ENCODE measurements at places on chromosomes 2 and 18. TPM values are rescaled to one million over a fixed set of nuclear protein-coding genes. Genes with fewer than 3 reads are reported as not detected.

HOXD13 gene
- total RNA-seq, result 11.0 TPM

LYG2 gene
- total RNA-seq, result 0.30 TPM

TMEM17 gene
- total RNA-seq, result 0.51 TPM

DNA sequence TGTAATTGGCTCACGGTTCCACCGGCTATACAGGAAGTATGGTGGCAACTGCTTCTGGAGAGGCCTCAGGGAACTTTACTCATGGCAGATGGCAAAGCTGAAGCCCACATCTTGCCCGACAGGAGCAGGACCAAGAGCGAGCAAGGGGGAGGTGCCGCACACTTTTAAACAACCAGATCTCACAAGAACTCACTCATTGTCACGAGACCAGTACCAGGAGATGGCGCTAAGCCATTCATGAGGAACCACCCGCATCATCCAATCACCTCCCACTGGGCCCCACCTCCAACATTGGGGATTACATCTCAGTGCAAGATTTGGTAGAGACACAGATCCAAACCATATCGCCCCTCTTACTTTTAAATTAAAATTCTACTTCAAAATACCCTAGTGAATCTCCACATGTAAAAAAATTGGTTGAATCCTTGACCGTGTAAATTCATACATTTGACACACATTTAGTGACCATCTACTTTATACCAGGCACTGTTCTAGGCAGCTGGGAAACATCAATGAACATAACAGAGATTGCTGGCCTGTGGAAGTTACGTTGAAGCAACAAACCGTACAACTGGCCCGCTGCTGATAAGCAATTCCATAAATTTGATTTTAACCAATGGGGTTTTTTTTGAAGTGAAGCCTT, 87.6 kb downstream of the ALPK2 start:
- DNase-seq, result peak; percentile 5

DNA sequence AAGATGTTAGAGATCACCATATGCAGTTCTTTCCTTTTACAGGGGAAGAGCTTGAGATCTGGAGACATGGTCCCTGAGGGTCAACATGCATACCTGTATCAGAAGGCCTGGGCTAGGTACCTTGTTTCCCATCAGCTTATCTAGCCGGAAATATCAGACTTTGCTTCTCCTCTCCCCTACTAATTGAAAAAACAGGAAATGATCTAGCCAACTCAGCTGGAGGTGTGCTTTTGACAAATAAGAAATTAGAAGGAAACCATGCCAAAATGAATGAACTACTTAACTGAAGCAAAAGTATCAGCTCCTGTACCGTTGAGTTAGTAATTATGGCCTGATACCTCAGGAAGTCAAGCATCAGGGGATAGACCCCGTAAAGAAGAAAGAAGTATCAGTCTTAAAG, 20.4 kb downstream of the PKP4 start:
- no peak for DNase-seq

- no peak for DNase-seq
Measured at GRCh38 chr2:231960810-231961348, 634 bp upstream of the DIS3L2 start.

- no peak for DNase-seq
Measured at GRCh38 chr2:29723255-29724001, 198.0 kb downstream of the ALK start.

- DNase-seq, result no peak
Measured at GRCh38 chr2:72003124-72003523, 144.5 kb downstream of the CYP26B1 start.

DNA sequence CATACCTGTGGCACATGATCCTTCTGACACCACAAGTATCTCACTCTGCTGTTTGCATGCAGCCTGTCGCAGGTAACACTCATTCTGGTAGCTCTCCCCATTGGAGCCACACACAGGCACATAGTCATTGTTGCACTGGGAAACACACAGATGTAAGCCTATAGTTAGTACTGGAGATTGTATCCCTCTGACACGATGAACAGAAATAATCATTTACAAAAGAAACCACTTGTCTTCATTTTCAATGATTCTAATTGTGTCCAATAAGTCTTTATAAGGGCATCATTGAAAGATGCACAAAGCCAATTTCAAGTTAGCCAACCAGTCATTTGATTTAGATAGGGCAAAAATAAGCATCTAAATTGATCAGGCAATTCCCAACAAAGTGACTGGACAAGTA, 10.4 kb downstream of the TMEFF2 start:
- no peak for DNase-seq

DNA sequence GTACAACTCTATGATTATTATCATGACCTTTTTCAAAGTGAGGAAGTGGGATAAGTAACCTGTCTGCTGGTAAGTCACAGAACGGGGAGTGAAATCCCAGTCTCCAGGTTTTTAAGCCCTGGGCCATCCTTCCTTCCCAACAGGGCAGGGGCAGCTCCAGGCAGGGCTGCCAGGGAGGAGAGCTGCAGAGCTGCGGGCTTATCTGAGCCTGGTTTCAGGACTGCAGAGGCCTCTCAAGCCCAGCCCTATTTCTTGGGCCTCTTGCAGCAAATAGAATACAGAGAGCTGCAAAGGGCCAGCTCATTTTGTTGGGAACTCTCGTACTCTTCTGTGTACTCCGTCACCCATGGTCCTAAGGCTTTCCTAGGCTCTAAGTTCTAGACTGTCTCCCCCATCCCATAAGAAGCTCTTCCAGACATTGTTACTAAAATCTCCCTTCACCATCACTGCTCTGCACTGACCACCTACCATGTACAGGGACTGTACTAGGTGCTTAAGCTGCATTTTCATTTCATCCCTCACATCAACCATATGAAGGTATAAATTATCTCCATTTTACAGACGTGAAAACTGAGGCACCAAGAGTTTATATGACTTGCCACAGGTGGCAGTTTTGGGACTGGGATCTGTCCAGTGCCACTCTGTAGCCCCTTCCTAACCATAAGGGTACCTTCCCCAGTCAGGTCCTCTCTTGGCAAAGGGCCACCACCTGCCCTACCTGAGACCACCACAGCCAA, 3.1 kb downstream of the RAB11FIP5 start:
- no peak for DNase-seq

GRCh38 chr2:147425437-147426029, 419.3 kb upstream of the ACVR2A start:
- DNase-seq, result no peak
